ENCODE measurements at places on chromosomes 3 and 15. TPM values are rescaled to one million over a fixed set of nuclear protein-coding genes. Genes with fewer than 3 reads are reported as not detected.

- no peak for DNase-seq
Measured at GRCh38 chr3:53794597-53794996, 51.6 kb downstream of the CHDH start.

DNA sequence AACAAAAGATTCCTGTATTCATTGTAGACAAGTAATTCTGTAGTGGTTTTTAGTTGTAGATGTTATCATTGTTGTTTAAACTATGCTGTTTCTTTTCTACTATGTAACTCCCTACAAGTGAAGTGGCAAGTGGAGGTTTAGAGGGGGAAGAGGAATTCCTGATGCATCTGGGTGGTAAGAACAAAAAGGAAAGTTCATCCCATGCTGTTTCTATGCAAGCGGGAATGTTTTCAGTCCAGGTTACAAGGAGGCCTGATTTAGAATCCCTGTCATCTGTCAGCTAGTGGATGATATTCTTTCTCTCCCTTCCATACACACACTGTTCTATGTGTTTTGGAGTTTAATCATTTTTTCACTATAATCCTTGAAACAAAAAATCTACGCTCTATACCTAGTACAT lies 67.4 kb downstream of the IMPG2 start:
- no peak for DNase-seq

DNA sequence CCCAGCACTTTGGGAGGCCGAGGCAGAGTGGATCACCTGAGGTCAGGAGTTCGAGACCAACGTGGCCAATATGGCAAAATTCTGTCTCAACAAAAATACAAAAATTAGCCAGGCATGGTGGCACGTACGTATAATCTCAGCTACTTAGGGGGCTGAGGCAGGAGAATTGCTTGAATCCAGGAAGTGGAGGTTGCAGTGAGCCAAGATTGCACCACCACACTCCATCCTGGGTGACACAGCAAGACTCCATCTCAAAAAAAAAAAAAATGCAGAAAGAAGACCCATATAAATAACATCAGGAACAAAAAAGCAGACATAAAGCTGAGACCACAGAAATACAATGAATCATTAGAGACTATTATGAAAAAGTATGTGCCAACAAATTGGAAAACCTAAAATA lies 235.2 kb upstream of the VEPH1 start:
- DNase-seq = no peak

DNA sequence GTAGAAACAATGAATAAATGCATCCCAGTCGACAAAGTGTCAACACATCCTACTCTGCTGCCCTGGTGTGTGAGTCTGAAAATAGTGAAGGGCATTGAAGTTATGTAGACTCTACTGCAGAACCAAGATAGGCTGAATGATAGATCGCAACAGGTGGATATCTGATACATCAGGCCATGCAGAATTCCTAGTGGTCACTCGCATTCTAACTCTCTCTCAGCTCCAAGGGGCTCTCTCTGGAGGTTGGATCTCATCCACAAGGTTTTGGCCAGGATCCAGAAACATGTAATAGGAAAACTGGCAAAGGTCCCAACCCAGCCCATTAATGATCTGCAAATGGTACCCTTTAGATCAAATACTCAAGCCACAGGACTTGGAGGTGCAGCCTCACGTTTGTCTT lies 514.1 kb downstream of the MAGI1 start:
- DNase-seq = no peak

DNA sequence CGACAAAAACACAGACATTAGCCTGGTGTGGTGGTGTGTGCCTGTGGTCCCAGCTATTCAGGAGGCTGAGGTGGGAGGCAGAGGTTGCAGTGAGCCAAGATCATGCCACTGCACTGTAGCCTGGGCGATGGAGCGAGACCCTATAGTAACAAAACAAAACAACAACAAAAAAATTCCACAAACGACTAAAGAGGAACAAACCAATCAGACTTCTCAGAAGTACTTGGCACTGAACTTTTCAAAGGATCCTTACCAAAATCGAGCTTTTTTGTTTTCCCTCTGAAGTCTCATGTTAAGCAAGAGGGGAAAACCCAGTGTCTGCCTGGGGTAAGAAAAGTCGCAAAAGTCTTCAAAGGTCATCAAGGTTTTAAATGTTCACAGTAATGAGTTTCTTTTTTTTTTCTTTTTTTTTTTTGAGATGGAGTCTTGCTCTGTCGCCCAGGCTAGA lies 30.1 kb upstream of the TFRC start:
- DNase-seq = peak; percentile 56

GRCh38 chr3:188573291-188573940 lies 419.5 kb downstream of the LPP start:
- DNase-seq = no peak

DNA sequence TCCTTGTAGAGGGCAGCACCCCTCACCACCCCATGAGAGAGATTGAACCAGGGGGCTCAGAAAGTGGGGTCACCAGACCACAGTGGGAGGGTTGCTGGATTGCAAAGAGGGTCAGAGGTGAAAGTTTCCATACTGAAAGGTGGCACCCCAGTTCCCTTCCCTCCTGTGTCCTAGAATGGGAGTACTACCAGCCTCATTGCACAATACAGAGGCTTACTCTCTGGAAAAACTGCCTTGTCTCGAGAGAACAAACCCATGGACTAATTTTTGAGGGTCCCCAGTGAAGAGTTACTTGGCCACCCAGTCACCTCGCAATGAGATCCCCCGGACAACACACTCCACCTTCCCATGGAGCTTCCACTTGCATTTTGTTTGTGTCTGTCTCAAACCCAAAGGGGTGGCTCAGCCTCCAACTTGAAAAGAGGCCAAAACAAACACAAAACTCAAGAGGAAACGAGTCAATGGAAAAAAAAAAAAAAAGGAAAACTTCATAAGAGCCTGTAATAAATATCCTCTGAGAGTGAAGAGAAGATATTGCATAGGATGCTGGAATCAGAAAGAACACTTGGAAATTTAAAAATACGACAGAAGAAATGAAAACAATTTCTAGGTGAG lies 18.6 kb downstream of the MESP2 start:
- DNase-seq = no peak

GRCh38 chr3:28844298-28845005 lies 436.4 kb upstream of the RBMS3 start:
- DNase-seq = no peak

- no peak for DNase-seq
Measured at GRCh38 chr3:146519810-146520209, 24.6 kb downstream of the PLSCR1 start.

- peak; percentile 35 for DNase-seq
Measured at GRCh38 chr15:94205366-94205765, 26.0 kb upstream of the MCTP2 start.

DNA sequence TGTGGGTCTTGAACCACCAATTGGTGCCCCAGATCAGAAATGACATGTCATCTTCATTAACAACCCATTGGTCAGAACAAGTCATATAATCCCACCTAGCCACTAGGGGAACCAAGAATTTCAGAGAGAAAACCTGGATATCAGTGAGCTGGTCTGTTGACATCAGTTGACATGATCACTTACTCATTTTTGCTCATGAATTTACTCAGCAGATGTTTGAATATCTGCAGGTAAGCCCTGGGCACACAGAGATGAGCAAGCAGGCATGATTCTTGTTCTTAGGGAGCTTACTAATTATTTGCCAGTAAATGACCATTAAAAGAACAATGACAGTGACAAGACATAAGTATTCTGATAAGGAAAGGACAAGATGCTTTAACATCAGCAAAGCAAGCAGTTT lies 64.3 kb upstream of the PLCL2 start:
- no peak for DNase-seq

DNA sequence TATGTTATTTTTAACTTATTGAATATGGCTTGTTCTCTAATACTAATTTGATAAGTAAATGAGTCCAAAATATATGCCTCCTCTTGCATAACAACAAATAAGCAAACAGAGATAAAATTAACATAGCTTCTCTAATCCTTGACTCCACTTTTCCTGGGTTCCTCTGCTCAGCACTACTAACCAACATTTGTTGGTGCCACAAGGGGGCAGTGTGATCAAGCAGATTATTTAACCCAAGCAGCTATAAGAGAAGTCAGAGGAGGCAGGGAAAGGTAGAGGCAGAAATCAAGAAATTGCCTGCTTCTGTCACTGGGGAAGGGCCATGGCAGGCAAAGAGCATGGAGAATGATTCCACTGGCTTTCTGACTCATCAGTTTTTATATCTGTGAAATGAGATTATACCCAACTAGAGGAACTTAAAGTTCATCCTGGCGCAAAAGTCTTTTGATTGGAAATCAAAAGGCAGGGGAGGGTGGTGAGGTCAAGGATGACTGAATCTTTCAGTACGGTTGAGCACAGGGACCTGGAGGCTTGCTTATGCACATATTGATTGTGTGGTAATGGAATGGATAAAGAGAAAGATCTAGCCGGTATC lies 152.2 kb downstream of the IGSF11 start:
- DNase-seq = peak; percentile 85

DNA sequence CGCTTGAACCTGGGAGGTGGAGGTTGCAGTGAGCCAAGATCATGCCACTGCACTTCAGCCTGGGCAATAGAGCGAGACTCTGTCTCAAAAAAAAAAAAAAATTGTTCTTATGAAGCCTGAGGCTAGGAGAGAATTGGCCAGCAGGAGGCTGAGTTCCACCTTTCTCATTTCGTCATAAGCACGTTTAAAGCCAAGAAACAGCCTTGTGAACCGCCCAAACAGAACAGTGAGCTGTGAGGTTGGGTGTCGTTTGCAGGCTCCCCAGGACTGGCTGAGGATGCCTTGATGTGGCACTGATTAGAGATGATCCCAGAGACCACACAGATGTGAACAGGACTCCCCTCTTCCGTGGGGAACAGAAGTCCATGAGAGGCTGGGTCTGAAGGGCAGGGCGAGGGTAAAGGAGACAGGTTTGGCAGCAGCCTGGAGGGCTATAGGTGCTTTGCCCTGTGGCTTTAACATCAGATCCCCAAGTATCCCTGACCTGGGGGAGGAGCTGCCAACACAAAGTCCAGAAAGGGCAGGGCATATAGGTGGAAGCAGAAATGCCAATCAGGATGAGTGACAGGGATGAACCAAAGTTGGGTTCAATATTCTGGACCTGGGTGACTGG lies 52.9 kb downstream of the CLEC3B start:
- no peak for DNase-seq

DNA sequence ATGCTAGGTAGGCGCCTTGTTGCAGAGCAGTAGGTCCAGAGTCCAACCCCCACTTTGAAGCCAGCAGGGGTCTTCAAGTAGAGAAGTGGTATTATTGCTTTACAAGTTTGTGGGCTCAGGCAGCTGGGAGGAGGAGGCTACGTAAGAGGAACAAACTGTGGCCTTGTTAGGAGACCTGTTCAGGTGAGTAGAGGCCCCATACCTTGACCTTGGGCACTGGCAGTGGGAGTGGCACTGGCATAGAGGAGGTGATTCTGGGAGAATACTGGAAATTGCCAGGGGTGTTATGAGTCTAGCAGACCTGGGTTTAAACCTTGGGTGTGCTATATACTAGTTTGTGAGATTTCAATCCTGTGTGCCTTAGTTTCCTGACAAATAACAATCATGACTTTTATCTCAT lies 34.6 kb upstream of the SCAANT1 start:
- DNase-seq = no peak

- no peak for DNase-seq
Measured at GRCh38 chr3:191412759-191413158, 48.2 kb upstream of the PYDC2 start.

- no peak for DNase-seq
Measured at GRCh38 chr15:83100097-83100646, 7.3 kb upstream of the TM6SF1 start.

DNA sequence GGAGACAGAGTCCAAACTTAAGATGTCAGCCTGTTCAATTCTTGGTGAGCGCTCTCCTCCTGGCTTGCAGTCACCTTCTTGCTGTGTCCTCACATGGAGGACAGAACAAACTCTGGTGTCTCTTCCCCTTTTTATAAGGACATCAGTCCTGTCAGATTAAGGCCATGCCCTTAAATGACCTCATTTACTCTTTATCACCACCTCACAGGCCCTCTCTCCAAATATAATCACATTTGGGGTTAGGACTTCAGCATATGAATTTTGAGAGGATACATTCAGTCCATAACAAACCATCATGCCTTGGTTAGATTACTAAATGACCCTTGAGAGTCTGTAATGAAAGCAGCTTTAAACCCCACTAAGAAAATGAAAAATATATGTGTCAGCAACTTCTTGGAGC lies 175.2 kb downstream of the TAFA4 start:
- DNase-seq = no peak

DNA sequence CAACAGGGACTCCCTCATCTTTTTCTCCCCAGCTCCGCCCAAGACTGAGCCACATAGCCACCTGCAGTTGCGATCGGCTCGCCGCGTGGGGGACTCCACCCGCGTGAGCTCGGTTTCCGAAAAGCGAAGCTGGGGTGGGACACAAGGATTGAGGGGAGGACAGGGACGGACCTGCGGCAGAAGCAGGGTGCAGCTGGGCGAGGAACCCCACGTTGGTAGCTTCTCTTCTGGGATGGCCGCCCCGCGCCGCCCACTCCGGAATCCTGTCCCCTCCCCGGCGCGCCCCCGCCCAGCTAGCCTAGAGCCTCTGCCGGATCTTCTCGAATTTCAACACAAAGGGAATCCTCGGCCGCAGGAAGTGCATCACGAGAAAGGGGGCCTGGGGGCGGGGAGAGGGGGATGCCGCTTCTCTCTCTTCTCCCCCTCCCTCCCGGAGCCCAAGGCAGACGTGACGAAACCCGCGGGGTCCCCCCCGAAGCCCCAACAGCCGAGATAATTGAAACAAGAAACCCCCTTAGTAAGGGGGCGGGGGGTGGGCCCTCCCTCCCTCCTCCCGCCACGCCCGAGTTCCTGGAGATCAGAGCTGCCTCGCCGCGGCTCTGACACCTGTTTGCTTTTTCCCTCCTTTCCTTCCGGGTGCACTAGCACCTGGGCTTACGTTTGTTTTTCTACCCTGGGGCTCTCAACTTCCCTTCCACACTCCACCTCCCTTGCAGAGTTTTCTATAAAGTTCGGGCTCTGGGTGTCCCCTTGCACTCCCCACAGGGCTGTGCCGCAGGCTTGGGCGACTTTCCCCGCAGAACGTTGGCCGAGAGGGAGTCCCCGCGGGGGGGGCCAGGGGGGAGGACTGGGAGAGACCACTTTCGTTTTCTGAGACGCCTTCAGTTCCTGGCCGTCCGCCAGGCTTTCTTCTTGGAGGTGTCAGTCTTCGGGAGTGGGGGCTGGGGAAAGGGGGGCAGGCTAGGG lies 1.3 kb upstream of the KCNH8 start:
- DNase-seq = peak; percentile 86

- no peak for DNase-seq
Measured at GRCh38 chr3:82891028-82891427, 1129.6 kb upstream of the GBE1 start.

GRCh38 chr15:93664213-93664956 lies 567.0 kb upstream of the MCTP2 start:
- DNase-seq = no peak

GRCh38 chr15:57792724-57793449 lies 86.4 kb downstream of the POLR2M start:
- DNase-seq = no peak

Gene ZNF660
- total RNA-seq = 1.2 TPM

Gene LIPC
- 1.0 TPM for total RNA-seq

Gene GCHFR
- 44.8 TPM for total RNA-seq

Gene CD200
- total RNA-seq = 15.7 TPM

Gene GRM7
- not detected for total RNA-seq

Gene FAM81A
- 1.2 TPM for total RNA-seq

Gene SMAD6
- total RNA-seq = 0.41 TPM

Gene GOLGA8G
- not detected for total RNA-seq

Gene EFCC1
- total RNA-seq = 0.16 TPM

Gene RTP4
- total RNA-seq = 3.6 TPM

Gene AGTR1
- not detected for total RNA-seq

Gene CCR9
- total RNA-seq = 0.20 TPM

Gene SV2B
- not detected for total RNA-seq

Gene COLQ
- 2.9 TPM for total RNA-seq
